Activated B cell treated with CpG ODN at 0.5 μM for 24 hours (primary cell): ENCODE measurements at places on chromosomes 5 and 9.

GRCh38 chr5:61348447-61348846 is 16.4 kb downstream of the ZSWIM6 start:
- no peak for DNase-seq

DNA sequence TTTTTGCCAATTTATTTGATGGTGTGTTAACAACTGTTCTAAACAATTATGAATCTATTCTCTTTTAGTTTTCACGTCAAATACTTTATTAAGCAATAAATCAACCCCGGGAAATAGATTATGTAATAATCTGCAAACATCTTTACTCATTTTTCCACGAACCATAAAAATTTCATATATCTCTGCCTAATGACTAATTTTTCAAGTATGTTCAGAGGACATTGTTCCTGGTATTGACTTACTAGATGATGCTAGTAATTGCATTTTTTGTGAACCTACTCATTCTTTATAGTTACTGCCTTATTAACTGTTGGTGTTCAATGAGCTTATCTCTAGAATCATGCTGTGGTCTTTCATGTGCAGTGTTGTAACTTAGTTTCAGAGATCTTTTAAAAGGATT is 41.0 kb upstream of the FBN2 start:
- no peak for DNase-seq

DNA sequence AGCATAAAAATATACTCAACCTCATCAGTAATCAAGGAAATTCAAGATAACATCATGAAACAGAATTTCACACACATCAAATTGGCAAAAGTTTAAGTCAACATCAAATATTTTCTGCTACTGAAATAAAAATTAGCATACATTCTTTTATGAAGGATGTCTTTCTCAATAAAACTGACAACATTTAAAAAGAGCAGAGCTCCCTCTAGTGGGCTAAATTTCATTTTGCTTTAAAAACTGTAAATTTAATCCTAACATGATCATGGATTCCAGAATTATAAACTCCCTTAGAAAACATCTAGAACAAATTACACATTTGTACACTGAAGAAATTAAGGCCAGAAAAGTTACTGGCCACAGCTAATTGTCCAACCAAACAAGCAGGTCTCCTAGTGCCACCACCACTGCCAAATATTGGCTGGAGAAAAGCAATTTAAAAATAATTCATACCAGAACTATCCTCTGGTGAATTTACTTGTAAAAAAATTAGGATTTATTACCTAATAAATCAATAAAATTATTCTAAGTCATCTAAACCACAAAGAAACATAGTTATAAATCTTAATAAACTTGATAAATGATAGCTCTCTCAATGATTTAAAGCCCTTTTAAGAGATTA is 31.2 kb downstream of the DEPDC1B start:
- DNase-seq, result no peak

GRCh38 chr9:135086597-135087488 is 625 bp upstream of the OLFM1 start:
- DNase-seq, result no peak

DNA sequence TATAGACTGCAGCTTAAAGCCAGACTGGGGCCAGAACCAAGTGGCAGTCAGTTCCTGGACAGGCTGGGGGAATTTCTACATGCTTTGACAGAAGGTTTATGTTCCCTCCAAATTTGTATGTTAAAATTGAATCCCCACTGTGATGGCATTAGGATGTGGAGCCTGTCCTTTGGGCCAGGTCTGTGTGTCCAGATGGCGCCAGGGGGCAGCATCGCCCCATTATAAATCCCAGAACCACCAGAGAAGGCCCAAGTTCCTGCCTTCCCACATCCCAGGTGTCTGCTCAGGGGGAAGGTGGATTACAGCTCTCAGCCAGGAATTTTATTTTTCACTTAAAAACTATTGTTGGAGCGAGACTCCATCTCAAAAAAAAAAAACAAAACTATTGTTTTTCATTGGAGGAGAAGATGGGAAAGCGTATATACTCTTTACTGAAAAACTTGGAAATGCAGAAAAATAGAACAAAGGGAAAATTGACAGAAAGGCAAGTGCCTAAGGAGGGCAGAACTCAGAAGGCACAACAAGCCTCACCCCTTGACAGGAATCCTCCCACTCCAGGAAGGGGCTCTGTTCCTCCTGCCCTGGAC is 5.0 kb downstream of the IL3 start:
- DNase-seq, result no peak

- no peak for DNase-seq
Measured at GRCh38 chr5:43236653-43237355, 44.8 kb downstream of the NIM1K start.

GRCh38 chr5:122218778-122219177 is 89.4 kb downstream of the ZNF474 start:
- DNase-seq, result no peak

DNA sequence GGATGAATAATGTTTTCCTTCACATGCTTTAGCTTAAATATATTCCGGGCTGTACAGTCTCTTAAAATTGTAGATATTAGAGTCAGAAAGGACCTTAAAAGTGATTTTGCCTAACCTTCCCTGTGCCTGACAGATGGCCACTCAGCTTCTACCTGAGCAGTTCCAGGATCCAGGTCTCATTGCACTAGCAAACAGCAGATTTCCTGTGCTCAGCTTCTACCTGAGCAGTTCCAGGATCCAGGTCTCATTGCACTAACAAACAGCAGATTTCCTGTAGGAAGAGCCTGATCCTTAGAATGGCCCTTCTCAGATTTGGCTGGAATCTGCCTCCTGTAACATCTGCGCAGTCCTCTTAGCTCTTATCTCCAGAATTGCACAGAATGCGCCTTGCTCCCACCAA is 219.8 kb downstream of the AOPEP start:
- DNase-seq, result no peak
